ENCODE measurements at places on chromosomes 4 and X. TPM values are rescaled to one million over a fixed set of nuclear protein-coding genes. Genes with fewer than 3 reads are reported as not detected.

The TLR3 gene
- 1.6 TPM for total RNA-seq

The GNRHR gene
- not detected for total RNA-seq

The GAGE12F gene
- total RNA-seq, result not detected

The STS gene
- 0.86 TPM for total RNA-seq

The PABPC4L gene
- 0.42 TPM for total RNA-seq
